Natural killer cell treated with Interleukin-12 subunit alpha and Interleukin-12 subunit beta and Interleukin-15 and Interleukin-18, amount 100 ng/mL, for 72 hours (primary cell): ENCODE measurements at places on chromosomes 13 and 19. TPM values are rescaled to one million over a fixed set of nuclear protein-coding genes. Genes with fewer than 3 reads are reported as not detected.
A peak's percentile ranks its signal among the peaks of the same experiment; 100 is the strongest.

DNA sequence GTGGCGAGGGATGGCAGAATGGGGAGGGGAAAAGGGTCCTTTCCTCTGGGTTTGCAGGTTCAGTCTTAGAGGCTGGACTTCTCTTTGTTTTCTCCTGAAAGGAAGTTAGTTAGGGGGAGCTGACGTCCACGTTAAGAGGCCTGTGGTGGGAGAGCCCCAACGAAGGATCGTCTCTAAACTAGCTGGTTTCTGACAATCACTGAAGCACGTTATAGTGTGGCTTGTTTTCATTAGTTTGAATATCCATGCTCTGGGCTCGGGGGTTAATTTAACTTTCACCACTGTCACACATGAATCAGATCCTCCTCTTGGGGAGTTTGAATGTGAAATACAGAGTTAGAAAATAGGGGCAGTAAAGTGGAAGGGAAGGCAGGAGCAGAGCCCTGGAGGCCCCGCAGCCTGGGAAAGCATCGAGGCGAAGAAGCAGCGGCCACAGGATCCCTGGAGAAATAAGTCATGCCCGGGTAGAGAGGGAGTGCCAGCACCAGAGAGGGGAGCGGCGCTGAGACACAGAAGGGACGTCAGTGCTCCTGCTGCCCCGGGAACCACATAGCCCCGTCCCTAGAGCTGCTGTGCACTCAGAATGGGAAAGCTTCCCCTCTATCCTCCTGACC is 31.1 kb upstream of the AMER2 start:
- no peak for DNase-seq
- H3K27me3 ChIP-seq: peaks cover 12% of the 10 kb centered on the region
- no peak overlapping the region for H3K27ac ChIP-seq
- no peaks in the 10 kb centered on the region for H3K36me3 ChIP-seq
- no peaks in the 10 kb centered on the region for H3K4me1 ChIP-seq
- H3K4me3 ChIP-seq: no peak overlapping the region

Gene CCDC8
- not detected for total RNA-seq

DNA sequence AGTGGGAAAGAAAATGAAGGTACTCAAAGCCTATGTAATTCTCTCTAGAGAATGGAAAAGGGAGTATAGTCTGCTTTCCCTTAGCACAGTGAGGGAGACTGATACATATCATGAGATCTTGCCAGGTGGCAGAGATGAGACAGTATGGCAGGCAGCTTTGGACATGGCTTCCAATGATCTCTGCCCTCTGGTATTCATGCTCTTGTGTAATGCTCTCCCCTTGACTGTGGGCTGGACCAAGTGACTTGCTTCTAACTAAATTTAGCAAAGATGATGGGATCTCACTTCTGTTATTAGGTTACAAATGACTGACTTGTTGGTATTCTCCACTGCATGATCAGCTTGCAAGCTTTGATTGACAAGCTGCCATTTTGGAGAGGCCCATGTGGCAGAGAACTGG is 10.2 kb downstream of the ZNF132 start:
- DNase-seq: no peak
- H3K27ac ChIP-seq: no peak overlapping the region
- no peak overlapping the region for H3K4me3 ChIP-seq
- H3K36me3 ChIP-seq: peaks cover 37% of the 10 kb centered on the region
- H3K4me1 ChIP-seq: no peaks in the 10 kb centered on the region

DNA sequence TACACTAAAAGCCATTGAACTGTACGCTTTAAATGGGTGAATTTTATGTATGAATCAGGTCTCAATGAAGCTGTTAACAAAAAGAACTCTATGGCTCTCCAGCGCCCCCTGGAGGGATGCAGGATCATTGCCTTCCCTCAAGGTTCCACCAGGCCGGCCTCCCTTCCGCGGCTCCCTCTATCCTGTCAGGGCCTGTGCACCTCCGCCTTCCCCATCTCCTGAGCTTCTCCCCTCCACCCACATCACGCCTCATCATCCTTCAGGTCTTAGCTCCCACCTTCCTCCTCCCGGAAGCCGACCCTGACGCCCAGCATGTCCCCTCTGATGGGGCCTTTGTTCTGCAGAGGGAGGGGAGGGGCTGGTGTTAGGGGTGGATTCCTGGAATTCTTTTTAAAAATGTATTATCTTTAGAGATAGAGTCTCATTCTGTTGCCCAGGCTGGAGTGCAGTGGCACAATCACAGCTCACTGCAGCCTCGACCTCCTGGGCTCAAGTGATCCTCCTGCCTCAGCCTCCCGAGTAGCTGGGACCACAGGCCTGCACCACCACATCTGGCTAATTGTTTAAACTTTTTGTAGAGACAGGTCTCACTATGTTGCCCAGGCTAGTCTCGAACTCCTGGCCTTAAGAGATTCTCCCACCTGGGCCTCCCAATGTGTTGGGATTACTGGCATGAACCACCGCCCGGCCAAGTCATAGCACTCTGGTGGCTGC is 27.7 kb downstream of the MEIS3 start:
- peaks cover 17% of the 10 kb centered on the region for H3K4me1 ChIP-seq
- H3K27me3 ChIP-seq: peaks cover 25% of the 10 kb centered on the region
- H3K4me3 ChIP-seq: no peak overlapping the region
- peak; percentile 77 for DNase-seq

Gene PRKCSH
- total RNA-seq: 303 TPM

GRCh38 chr19:5142725-5143097 is 173.8 kb downstream of the KDM4B start:
- H3K4me1 ChIP-seq: peaks cover 25% of the 10 kb centered on the region
- no peak overlapping the region for H3K27ac ChIP-seq
- DNase-seq: no peak
- peaks cover 5% of the 10 kb centered on the region for H3K36me3 ChIP-seq

GRCh38 chr13:44792096-44792495 is 197.2 kb downstream of the NUFIP1 start:
- no peak overlapping the region for H3K4me3 ChIP-seq
- H3K4me1 ChIP-seq: no peaks in the 10 kb centered on the region
- no peak for DNase-seq
- H3K36me3 ChIP-seq: no peaks in the 10 kb centered on the region

Gene FCER2
- total RNA-seq: 0.78 TPM

GRCh38 chr19:9107375-9107774 is at the start of gene OR7G2:
Gene OR7G2 (minus strand): TSS chr19:9107475. CDS start chr19:9103243, 4,232 bp downstream.
- no peak within 1 kb of the TSS for H3K27ac ChIP-seq
- H3K4me3 ChIP-seq: no peak within 1 kb of the TSS
- no peaks in the 10 kb centered on the region for H3K4me1 ChIP-seq
- peaks cover 20% of the 10 kb centered on the region for H3K27me3 ChIP-seq

DNA sequence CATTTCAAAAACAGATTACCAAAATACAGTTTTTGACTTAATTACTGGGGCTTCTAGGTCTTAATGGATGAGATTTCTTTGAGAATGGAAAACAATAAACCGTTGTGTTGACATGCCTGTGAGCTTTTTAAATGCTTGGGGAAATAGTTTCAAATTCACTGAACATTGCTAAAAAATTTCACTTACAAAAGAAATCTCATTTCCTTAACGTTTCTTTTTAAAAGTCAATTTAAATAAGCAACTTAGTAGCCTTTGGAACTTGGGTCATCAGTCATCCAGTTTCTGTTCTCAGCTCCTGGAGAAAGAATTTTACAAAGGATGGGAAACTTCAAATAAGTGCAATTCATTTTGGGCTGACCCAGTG is 4.4 kb downstream of the ZC3H4 start:
- H3K36me3 ChIP-seq: peaks cover 32% of the 10 kb centered on the region
- no peaks in the 10 kb centered on the region for H3K27me3 ChIP-seq
- H3K4me1 ChIP-seq: peaks cover 58% of the 10 kb centered on the region
- no peak for DNase-seq
- peak overlapping the region; percentile 98 for H3K4me3 ChIP-seq

DNA sequence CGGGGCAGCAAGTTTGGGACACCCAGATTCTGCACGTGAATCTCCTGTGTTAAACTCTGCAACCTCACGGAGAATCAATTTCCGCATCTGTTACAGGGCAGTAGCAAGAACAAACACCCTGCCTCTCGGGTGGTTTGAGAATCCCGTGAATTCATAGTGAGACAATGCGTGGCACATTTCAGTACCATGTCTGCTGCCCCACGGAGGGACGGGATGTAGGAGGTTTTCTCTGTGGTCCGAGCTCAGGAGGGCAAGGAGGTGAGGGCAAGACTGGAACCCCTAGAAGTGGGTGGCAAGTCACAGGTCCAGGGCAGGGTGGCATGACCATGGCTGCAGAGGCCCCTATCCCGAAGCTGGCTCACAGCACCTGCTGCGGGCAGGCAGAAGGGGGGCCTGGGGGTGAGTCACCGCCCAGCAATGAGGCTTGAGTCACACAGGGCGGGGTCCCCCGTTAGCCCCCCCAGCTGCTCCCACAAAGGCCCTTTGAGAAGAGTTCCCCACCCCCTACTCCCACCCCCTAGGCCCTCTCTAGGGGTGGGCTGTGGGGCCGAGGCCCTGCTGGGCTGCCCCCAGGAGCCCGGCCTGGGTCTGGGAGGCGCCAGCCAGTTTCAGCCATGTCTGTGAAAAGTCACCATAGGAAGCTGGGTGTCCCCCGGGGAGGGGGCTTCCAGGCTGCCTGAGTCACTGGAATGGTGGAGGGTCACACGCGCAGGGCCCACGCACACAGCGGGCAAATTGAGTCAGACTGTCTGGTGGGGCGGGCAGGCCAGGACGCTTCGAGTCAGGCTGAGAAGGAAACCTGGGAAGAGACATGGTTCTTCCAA is 25.8 kb upstream of the NANOS3 start:
- H3K4me1 ChIP-seq: peaks cover 23% of the 10 kb centered on the region
- DNase-seq: peak; percentile 74
- H3K27me3 ChIP-seq: no peaks in the 10 kb centered on the region
- H3K36me3 ChIP-seq: no peaks in the 10 kb centered on the region
- peak overlapping the region; percentile 75 for H3K4me3 ChIP-seq

Gene RPL36
- 764 TPM for total RNA-seq

Gene LHB
- total RNA-seq: not detected

DNA sequence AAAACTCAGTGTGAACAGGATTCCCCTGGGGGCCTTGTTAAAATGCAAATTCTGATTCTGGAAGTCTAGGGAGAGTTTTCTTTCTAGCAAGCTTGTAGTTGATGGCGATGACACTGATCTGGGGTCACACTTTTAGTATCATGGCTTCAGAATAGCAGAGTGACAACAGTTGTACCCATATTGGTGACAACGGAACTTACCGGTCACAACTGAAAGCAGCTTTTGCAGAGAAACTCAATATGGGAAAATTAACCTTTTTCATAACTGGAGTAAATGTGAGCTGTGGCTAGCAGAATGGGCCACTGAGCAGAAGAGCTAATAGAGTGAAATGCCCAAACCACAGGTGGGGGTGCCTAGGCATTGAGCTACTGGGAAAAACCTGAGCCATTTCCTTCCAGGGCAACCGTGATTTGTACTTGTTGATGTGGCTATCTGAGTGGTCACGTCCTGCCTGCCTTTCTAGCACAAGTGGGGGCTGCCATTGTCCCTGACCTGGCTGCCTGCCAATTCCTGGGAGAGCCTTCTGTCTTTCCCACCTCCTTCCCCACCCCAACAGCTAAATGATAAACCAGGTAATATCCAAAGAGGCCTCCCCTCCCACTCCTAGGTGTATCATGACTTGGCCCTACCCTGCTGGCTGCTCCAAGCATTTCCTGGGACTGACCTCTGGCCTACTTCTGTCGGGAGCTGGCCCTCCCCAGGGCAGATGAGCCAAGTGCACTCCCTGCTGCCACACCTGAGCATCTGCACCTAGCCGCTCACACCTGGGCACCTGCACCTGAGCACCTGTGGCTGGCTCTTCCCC is 1.7 kb upstream of the SLC10A2 start:
- H3K27me3 ChIP-seq: no peaks in the 10 kb centered on the region
- H3K4me3 ChIP-seq: no peak overlapping the region
- DNase-seq: no peak
- H3K4me1 ChIP-seq: no peaks in the 10 kb centered on the region
- H3K36me3 ChIP-seq: peaks cover 5% of the 10 kb centered on the region

Gene OR4F17
- total RNA-seq: not detected

Gene IL4I1
- 2.4 TPM for total RNA-seq

DNA sequence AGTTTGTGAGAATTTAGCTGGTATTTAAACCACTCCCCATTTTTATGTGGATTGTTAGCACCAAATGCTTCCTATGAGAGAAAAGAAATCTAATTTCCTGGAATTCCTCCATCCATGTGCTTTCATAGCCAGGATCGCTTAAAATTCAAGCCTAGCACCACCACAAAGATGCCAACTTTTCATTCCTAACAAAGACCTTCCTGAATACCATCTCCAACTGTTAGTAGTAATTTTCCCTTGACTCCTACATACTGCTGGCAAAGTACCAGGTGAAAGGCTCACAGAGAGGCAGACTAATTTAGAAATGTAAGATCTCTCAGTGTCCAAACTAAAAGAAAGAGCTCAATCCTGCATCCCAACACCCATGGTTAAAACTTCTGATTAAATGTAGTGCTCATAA is 386.3 kb downstream of the KCTD12 start:
- no peak overlapping the region for H3K27ac ChIP-seq
- no peak overlapping the region for H3K4me3 ChIP-seq
- no peak for DNase-seq

DNA sequence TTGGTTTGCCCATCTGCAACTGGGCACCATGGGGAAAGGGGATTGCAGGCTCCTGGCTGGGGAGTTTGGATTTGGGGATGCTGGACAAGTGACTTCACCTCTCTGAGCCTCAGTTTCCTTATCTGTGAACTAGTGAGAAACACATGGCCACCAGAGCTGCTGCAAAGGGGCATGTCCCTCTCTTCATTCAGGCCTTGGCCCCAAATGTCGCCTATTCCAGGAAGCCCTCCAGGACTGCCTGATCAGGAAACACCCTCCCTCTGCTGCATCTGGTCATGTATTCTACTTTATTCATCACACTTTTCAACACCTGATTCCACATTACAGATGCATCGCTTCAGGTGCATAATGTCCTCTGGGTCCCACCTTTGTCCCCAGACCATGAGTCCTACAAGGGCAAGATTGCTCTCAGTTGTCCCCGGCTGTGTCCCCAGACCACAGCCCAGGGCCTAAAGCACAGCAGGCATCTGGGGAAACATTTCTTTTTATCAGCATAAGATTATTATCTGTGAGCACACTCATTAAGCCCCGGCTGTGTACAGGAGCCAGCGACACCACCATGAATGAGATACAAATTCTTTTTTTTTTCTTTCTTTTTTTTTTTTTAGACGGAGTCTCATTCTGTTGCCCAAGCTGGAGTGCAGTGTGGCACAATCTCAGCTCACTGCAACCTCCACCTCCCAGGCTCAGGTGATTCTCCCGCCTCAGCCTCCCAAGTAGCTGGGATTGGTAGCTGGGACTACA is 37.5 kb downstream of the ARRDC2 start:
- peak overlapping the region; percentile 78 for H3K4me3 ChIP-seq
- no peaks in the 10 kb centered on the region for H3K36me3 ChIP-seq
- peaks cover 18% of the 10 kb centered on the region for H3K27me3 ChIP-seq
- H3K4me1 ChIP-seq: peaks cover 43% of the 10 kb centered on the region
- no peak for DNase-seq

Gene ZNF813
- total RNA-seq: 3.9 TPM

GRCh38 chr19:46224773-46225172 is 4.8 kb upstream of the IGFL1 start:
- peaks cover 6% of the 10 kb centered on the region for H3K4me1 ChIP-seq
- H3K27me3 ChIP-seq: peaks cover 32% of the 10 kb centered on the region
- DNase-seq: no peak

DNA sequence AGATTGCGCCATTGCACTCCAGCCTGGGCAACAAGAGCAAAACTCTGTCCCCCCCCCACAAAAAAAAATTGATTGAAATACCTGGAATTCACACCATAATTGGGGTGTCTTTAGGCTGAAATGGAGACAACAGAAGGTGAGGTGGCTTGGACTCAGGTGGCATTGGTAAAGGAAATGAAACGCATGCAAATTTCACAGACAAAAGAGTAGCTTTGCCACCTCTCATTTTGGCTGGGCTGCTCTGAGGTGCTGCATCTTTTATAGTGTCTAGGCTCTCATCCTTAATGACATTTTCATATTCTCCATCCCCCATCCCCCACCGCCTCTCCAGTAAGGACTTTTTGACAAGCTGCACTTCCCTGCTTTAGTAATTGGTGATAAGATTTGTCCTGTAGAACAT is 6.9 kb downstream of the UBE2L5 start:
- peaks cover 3% of the 10 kb centered on the region for H3K27me3 ChIP-seq
- peaks cover 8% of the 10 kb centered on the region for H3K4me1 ChIP-seq
- H3K4me3 ChIP-seq: no peak overlapping the region
- DNase-seq: no peak
- H3K36me3 ChIP-seq: no peaks in the 10 kb centered on the region
